ENCODE measurements at places on chromosomes 1 and 21.

GRCh38 chr1:246091477-246091876 lies 415.6 kb downstream of the SMYD3 start:
- no peak for DNase-seq

DNA sequence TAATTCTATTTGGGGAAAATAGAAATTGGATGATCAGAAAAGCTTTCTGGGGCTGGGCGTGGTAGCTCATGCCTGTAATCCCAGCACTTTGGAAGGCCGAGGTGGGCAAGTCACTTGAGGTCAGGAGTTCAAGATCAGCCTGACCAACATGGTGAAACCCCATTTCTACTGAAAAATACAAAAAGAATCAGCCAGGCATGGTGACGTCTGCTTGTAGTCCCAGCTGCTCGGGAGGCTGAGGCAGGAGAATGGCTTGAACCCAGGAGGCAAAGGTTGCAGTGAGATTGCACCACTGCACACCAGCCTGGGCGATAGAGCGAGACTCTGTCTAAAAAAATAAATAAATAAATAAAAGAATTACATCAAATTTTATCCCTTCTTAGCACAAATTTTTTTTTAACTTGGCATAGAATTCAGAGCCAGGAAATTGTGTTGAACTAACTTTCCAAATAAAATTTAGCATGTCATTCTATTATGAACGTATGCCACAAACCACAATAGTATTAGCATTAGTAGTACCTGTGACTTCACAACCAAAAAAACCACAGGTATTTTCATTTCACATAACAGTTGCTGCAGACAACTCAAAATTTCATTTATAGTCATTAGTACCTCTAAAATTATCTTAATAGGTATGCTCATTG lies 4.5 kb upstream of the ANKRD13C start:
- DNase-seq = no peak

DNA sequence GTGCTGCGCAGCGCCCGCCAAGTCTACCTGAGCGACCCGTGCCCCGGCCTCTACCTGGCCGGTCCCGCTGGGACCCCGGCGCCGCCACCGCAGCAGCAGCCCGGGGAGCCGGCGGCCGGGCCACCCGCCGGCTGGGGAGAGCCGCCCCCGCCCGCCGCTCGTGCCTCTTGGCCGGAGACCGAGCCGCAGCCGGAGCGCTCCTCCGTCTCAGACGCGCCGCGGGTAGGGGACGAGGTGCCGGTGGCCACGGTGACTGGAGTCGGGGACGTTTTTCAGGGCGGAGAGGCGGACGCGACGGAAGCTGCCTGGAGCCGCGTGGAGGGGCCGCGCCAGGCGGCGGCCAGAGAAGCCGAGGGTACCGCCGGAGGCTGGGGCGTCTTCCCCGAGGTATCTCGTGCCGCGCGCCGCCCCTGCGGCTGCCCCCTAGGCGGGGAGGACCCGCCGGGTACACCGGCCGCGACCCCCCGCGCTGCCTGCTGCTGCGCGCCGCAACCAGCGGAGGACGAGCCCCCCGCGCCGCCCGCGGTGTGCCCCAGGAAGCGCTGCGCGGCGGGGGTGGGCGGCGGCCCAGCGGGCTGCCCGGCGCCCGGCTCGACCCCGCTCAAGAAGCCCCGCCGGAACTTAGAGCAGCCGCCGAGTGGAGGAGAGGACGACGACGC lies 646 bp downstream of the IER5 start:
- no peak for DNase-seq

DNA sequence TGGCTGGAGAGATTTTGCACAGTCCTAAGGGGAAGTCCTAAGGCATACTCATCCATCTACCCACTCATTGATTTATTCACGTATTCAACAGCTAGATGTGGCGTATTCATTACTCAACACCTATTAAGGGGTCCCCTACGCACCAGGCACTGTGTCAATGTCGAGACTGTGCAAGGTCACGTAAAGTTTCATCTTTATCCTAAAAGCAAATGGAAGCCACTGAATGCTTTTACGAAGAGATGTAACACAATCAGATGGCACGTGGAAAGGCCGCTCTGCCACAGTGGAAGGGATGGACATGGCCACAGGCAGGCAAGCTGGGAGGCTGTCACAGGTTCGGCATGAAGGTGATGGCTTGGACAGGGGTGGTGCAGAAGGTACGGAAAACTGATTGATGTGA lies 66.3 kb upstream of the ZBTB18 start:
- DNase-seq = no peak

All from Ammon's horn (tissue), 1 donor.